Stimulated activated CD4-positive, alpha-beta T cell treated with anti-CD3 and anti-CD28 coated beads, Interleukin-4, amount 100 ng/mL, for 24 hours (primary cell): ENCODE measurements at places on chromosomes 3 and 15.

DNA sequence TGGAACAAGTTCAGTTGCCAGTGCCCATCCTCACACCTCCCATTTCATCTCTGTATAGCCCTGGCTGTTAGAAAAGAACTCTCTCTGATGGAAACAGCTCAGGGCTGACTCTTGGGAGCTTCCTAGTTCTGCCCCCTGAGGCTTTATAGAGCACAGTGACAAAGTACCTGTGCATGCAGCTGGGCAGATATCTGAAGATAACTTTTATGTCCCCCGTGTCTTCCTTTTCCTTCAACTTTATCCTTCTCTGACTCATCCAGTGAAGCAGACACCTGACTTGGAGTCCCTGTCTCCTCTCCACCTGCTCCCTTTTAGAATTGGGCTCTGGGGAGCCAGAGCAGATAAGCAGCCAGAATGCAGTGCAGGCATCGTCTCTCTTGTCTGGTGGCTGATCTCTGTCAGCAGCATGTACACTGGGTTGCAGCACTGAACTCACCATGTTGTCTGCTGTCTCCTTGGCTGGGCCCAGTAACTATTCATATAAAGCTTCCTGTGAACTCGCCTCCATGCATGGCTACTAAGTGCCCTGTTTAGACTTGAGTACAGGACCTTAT lies 53.9 kb upstream of the PLXNA1 start:
- no peak for DNase-seq

GRCh38 chr15:74785194-74786032 lies 3.5 kb downstream of the CSK start:
- no peak for DNase-seq

DNA sequence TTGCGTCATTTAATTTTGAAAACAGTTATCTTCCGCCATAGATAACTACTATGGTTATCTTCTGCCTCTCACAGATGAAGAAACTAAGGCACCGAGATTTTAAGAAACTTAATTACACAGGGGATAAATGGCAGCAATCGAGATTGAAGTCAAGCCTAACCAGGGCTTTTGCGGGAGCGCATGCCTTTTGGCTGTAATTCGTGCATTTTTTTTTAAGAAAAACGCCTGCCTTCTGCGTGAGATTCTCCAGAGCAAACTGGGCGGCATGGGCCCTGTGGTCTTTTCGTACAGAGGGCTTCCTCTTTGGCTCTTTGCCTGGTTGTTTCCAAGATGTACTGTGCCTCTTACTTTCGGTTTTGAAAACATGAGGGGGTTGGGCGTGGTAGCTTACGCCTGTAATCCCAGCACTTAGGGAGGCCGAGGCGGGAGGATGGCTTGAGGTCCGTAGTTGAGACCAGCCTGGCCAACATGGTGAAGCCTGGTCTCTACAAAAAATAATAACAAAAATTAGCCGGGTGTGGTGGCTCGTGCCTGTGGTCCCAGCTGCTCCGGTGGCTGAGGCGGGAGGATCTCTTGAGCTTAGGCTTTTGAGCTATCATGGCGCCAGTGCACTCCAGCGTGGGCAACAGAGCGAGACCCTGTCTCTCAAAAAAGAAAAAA lies 1.2 kb downstream of the B2M start:
- DNase-seq, result peak; percentile 79

- no peak for DNase-seq
Observed at GRCh38 chr3:185878920-185879319, 54.1 kb upstream of the IGF2BP2 start.

GRCh38 chr3:104594491-104594890 lies 772.2 kb upstream of the ALCAM start:
- no peak for DNase-seq

- no peak for DNase-seq
Observed at GRCh38 chr3:176799675-176800074, 397.6 kb downstream of the TBL1XR1 start.

DNA sequence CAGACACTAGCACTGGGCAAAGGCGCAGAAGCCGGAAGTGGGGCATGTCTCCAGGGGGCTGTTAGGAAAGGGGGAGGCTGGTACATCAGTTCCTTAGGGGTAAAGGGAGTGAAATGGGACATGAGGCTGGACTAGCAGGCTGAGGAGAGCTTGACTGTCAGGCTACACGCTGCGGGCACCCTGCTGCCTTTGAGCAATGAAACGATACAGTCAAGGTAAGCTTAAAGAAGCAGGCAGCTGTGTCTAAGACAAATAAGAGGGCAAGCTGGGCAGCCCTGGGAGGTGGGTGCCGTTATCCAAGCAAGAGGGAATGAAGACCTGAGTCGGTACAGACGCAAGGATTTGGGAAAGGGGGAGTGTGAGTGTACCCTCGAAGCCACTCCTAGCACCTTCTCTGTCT lies 51.0 kb upstream of the DCLK3 start:
- no peak for DNase-seq

DNA sequence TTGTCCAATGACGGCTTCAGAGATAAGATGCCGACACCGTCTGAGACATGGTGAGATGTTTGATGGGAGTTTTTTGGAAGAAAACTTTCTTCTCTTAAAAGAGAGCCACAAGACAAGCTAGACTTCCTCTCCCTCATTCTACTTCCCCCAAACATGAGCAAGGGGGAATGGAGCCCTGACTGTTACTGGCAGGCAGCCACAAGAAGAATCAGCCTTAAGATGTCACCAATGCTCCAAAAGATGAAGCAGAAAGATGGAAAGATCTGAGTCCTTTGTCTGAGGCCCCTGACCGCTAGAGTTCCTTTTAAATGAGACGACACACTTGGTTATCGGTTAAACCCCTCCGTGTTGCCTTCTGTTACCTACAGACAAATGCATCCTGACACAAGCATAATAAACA lies 108.7 kb downstream of the ST8SIA2 start:
- no peak for DNase-seq

DNA sequence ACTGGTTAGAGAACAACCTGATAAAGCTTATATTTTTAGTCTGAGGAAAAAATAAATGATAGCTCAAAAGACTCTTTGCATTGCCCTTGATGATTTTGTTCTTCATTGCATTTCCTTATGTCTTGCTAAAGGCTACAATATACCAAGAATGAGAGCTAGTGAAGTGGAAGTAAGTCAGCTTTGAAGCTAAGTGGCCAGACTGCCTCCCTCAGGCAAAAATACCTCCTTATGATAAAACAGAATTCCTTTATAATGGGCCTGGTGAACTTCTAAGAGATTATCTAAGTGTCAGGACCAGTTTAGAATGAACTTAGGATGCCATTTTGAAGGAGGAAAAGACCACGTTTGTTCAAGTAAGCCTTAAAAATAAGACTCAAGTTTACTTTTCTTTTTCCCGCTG lies 678.4 kb downstream of the ROBO2 start:
- no peak for DNase-seq

GRCh38 chr15:40984406-40984805 lies 31.1 kb downstream of the CHAC1 start:
- DNase-seq, result no peak

DNA sequence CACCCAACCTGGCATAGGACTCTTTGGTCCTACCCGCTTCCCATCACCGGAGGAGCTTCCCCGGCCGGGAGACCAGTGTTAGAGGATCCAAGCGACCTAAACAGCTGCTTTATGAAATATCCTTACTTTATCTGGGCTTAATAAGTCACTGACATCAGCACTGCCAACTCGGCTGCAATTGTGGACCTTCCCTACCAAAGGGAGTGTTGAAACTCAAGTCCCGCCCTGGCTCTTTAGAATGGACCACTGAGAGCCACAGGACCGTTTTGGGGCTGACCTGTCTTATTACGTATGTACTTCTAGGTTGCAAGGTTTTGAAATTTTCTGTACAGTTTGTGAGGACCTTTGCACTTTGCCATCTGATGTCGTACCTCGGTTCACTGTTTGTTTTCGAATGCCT lies 761.2 kb upstream of the LMCD1 start:
- no peak for DNase-seq
